ENCODE measurements at places on chromosomes 11 and 22.

GRCh38 chr11:44241851-44242250, 68.1 kb downstream of the ALX4 start:
- DNase-seq, result no peak

- no peak for DNase-seq
Measured at GRCh38 chr11:77814848-77815247, 5.7 kb downstream of the RSF1 start.

DNA sequence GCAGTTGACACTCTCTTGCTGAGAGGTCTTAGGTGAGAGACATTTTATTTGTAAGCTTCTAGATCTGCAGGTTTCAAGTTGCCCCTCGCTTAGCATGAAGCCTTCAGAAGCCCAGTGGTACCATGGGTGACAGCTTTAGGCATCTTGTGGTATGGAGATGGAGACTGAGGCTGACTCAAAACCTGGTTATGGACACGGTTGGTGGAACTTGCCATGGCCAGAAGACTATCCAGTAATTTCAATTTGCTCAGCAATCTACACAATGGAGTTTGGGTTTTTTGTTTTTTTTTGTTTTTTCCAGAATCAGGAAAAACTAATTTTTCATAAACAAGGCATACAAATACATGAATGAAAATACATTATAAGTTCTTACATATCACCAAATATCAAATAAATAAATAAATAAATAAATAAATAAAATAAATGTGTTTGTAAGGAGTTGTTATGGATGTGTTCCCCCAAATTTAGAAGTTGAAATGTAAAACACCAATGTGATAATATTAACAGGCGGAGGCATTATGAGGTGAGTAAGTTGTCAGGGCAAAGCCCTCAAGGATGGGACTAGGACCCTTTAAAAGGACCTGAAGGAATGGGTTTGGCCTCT, 22.6 kb downstream of the ETS1 start:
- DNase-seq, result no peak

DNA sequence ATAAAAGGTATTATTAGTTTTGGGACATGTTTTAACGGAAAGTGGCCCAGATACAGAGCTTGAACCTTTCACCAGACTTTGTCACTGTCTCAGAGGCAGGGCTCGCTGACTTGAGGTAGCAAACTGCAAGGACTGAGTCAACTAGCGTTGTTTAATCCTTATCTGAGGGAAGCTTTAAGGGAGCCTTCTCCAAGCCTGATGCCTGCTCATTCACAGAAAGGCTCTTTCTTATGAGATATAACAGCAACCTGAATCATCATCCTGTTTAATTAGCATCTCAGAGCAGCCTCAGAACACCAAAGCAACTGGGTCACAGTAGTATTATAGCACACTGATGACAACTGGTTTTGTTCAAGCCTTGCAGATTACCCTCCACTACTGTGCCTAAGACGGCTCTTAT, 54.2 kb upstream of the CYP2D6 start:
- DNase-seq, result no peak

- DNase-seq, result no peak
Measured at GRCh38 chr11:92662601-92663360, 306.7 kb upstream of the MTNR1B start.

- DNase-seq, result no peak
Measured at GRCh38 chr11:30902929-30903328, 316.8 kb upstream of the MPPED2 start.

DNA sequence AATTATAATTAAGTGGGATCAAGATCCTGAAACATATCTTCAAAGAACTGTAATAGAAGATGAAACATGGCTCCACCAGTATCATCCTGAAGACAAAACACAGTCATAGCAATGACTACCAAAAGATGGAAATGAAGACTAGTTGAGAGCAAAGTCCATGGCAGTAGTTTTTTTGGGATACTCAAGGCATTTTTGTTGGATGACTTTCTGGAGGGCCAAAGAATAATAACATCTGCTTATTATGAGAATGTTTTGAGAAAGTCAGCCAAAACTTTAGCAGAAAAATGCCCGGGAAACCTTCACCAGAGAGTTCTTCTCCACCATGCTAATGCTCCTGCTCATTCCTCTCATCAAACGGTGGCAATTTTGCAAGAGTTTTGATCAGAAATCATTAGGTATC, 809.4 kb upstream of the RAG2 start:
- no peak for DNase-seq

DNA sequence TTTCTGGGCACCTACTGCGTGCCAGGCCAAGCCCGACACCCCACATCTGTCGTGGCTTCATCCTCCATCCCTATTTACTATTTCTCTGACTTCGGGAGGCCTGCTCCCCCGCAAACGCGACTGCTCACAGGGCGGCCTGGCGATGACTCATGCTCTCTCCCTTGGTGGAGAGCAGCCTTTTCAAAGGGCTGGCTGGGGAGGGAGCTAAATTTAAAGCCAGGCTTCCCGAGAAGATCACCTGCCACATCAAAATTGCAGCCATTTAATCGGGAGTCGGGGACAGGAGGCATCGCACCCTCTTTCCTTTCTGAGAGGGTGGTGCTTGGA, 24.9 kb upstream of the SHISAL1 start:
- DNase-seq, result no peak
